GF-D8 (cell line): ENCODE measurements at places on chromosomes 16 and 17.

- no peak for DNase-seq
Observed at GRCh38 chr16:14112539-14112856, 41.4 kb downstream of the MRTFB start.

DNA sequence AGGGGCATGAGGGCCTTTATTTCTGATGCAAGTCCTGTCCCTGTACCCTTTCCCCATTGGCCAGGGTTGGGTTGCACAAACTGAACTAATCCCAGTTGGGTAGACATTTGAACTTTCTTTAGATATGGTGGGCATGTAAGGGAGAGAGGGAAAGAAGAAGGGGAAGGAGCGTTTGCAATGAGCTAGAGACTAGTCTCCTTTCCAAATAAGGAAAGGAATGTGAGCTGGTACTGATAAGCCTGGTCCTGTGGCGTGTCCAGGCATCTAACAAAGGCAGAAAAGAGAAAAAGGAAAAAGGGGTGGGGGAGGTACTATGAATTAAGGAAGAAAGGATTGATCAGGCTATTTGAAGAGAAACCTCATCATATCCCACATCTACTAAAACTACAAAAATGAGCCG, 20.3 kb downstream of the CHMP6 start:
- DNase-seq = no peak

DNA sequence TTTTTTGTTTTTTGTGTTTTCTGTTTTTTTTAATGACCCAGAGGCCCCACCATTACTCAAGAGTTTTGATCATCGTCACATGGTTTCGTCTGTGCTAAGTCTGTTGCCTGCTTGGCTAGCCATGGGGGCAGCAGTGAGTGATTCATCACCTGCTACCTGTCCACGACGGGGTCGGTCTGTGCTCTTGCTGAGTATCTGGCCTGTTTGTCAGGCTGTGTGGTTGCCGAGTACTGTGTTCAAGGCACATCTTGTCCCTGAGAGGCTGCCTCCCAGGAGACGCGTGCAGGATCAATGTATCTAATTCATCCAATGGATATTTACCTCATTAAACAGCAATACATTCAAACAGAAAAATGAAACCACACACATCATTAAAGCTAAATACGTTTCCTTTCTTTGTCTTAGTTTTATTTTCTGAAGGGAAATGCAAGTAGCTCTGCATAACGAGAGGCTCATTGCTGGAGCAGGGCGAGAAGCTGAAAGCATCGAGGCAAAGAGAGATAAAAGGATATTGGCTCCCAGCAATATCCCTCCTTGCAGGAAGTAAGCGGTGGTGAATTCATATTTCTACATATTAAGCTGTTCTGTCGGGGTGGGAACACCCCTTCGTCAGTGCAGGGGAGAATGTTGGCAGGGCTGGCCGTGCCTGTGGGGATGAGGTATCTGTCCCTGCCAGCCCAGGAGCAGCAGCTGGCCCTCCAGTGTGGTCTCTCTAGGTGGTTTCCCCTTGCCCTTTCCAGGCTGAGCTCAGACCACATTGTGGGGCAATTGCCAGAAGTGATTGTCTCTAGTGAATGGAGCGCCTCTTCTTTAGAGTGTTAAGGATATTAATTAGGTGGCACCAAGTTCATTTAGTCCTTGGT, 166.2 kb upstream of the ASIC2 start:
- no peak for DNase-seq

- no peak for DNase-seq
Observed at GRCh38 chr16:9446471-9447194, 355.2 kb downstream of the HAPSTR1 start.

DNA sequence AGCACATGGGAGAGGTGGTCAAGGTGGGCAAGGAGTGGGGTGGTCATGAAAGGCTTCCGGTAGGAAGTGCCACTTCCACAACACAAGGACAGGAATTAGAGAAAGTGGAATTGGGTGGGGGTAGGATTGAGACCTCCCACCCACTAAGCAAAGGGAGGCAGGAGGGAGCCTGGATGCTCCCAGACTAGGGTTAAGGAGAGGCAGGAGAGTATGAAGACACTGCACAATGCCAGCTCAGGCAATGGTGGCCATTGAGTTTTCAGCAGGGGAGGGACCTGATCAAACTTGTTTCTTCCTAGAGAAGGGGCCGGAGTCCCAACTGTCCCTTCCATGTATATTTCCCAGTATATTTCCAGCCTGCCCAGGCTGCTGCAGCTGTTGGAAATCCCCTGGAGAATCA, 3.1 kb upstream of the RAB11FIP4 start:
- DNase-seq = no peak

- no peak for DNase-seq
Observed at GRCh38 chr17:81232616-81233241, 6.1 kb downstream of the TEPSIN start.

- no peak for DNase-seq
Observed at GRCh38 chr17:70073310-70073709, 1.7 kb upstream of the KCNJ16 start.

DNA sequence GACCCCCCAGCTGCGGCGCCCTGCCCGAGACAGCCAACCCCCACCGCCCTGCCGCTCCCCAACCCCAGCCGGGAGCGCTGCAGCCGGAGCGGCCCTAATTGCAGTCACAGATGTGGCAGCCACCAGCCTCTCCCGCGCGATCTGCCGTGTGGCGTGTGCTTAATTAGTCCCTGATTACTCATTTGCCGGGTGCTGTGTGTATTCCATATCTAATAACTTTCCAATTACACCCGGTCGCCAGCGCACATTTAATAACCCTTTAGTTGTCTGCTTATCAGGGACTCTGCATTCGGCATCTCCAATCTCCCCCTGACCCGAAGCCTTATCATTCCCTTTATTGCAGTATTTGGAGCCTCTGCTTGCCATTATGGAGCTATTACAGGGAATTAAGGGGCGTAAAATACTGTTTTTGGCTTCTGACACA, 236.7 kb upstream of the CIBAR2 start:
- no peak for DNase-seq

DNA sequence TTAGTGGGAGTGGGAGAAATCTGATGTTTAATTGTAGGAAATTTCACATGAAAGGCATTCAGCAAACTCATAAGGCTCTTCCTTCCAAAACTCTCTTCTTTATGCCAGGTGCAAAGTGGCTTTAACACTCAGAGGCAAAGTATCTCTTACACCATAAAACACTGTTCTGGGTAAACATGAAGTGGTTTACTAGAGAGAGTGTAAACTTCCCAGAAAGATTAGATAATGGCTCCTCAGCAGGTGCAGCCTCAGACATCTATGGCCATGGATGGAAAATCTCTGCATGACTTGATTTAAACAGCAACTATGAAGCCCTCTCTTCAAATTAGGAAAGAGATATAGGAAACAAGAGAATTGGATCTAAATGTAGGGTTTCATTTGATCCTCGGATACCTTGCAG, 583.1 kb upstream of the SALL1 start:
- DNase-seq = no peak

DNA sequence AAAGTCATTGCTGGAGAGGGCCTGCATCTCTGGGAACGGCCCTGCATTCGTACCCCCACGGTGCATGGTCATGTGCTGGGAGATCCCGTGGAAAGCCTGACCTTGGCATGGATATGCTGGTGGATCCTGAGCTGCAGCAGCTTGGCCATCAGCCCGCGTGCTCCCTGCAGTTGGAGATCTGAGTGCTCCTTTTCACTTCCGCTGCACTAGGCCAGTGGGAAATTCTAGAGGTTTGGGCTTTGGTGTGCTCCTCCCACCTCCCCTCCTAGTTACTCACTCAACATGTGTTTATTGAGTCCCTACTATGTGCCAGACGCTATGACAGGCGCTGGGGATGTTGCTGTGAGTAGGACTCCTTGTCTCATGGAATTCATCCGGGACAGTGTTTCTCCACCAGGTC, 91.1 kb downstream of the RGS9 start:
- no peak for DNase-seq

DNA sequence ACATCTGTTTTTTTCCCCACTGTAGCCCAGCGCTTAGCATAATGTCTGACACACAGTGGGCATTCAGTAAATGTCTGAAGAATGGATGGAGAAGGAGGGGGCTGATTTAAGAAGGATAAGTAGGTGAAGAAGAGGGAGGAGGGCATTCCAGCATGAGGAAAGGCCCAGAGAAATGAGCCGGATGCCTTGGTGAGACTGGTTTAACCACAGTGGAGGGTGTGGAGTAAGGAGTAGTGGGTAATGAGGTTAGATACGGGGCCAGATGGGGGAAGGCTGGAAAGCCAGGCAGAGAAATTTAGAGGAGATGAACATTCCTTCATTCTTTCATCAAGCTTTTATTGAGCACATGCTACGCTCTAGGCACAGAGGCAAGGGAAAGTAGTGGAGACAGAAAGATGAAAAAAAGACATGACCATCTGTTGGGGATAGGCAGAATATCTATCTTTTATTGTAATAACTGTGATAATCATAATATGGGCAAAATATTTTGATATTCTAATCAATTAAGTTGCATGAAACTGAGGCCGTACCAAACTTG, 43.7 kb upstream of the NFAT5 start:
- DNase-seq = no peak

DNA sequence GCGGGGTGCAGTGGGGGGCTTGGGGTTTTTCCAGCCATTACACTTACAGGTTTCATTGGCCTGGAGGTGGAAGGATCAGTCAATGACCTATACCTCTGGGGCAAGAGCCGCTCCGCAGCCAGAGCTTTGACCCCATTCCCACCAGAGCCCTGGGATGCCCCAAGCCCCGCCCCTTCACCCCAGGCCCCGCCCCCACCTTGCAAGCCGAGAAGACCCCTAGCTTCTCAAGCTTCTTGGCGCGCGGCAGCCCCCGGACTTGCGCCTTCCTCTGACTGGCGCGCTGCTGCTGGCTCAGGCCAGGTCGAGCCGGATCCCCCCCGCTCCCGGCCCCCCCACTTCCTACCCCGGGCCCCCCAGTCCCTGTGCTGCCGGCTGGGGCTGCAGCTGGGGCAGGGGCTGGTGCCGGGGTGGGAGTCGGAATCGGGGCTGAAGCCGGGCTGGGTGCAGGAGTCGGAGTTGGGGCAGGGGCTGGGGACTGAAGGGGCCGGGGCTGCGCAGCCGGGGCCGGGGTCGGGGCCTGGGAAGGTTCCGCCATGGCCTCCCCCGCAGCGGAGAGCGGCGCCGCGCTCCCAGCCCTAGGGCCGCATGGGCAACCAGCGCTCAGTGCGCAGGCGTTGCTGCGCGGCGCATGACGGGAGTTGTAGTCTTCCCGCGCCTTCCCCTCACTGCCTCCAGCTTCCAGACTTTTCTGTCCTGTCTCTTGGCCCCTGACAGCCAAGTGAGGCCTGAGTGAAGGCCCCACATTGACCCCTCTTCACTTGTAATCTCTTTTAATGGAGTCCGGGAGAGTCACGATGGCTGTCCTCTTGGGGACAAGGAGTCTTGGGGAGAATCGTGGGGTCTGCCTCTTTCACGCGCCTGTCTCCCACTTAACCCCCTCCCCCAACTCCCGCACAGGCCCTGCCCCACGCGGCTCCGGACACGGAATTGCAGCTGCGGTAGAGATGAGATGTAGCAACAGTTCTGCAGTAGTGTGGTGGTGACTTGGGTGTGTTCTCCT, at the start of gene KAT2A:
KAT2A (minus strand) TSS at position 598 of the 1,000 bp plus-strand sequence; CDS start at position 535, 63 bp downstream.
- DNase-seq = peak; percentile 52

DNA sequence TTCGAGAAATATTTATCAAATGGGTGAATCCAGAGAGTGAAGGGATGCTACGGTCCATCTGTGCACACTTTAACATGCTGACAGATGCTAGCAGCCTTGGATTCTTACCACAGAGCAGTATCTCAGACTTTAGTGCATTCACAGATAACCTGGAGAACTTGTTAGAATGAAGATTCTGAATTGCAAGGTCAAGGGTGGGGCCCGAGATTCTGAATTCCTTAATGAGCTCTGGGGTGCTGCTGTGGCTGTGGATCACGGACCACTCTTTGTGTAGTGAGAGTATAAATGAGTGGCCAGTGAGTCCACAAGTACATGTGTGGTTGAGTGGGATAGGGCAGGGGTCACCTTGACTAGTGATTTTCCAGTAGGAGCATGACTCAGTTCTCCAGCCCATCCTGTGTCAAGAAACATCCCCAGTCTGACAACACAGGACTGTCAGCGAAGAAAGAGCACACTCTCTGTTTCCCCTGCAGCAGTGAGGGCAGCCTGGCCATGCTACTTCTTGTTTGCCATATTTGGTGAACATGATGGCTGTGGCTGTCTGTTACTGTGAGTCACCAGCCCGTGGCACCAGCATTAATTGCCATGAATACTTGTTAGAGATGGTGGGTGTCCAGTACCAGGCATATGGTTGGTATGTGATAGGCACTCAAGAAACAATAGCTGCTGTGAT, 13.0 kb upstream of the SALL1 start:
- DNase-seq = no peak

DNA sequence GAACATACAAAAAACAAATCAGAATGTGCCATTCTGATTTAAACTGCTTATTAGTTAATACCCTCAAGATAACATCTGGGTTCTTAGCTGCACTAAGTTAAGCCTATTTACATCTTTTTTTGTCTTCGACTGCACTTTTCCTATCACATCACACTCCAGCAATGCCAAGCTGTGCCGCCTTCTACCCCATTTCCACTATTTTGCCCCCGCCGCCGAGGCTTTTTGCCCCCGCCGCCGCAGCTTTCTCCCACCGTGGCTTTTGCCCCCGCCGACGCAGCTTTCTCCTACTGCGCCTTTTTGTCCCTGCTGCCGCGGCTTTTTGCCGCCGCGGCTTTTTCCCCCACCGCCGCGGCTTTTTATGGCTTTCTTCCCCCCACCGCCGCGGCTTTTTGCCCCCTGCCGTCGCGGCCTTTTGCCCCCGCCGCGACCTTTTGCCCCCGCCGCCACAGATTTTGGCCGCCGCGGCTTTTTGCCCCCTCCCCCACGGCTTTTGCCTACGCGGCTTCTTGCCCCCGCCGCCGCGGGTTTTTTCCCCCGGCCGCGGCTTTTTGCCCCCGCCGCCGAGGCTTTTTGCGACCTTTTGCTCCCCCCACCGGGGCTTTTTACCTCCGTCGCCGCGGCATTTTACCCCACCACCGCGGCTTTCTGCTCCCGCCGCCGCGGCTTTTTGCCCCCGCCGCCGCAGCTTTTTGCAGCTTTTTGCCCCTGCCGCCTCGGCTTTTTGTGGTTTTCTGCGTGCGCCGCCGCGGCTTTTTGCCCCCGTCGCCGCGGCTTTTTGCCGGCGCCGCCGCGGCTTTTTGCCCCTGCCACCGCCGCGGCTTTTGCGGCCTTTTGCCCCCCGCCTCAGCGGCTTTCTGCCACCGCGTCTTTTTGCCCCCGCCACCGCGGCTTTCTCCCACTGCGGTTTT, 331.4 kb upstream of the WSB1 start:
- no peak for DNase-seq

DNA sequence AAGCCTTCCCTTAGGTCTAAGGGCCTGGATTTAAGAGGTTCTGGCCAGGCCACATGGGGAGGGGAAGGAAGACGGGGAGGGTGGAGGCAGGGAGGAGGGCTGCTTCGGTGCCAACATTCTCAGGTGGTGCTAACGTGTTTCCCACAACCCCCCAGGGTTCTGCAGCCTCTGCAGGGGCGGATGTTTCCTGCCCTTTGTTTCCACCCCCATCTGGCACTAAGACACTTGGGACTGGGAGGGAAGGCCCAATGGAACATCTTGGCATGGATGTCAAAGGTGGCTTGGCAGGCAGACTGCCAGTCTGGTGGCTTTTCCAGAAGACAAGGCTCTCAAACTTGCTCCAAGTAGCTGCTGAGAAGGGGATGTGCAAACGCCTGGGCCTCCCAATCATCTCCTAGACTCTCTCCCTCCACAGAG, 12.7 kb downstream of the HIC1 start:
- no peak for DNase-seq
